Aorta (tissue), 5 donors: ENCODE measurements at places on chromosomes 2 and 18. TPM values are rescaled to one million over a fixed set of nuclear protein-coding genes. Genes with fewer than 3 reads are reported as not detected.

DNA sequence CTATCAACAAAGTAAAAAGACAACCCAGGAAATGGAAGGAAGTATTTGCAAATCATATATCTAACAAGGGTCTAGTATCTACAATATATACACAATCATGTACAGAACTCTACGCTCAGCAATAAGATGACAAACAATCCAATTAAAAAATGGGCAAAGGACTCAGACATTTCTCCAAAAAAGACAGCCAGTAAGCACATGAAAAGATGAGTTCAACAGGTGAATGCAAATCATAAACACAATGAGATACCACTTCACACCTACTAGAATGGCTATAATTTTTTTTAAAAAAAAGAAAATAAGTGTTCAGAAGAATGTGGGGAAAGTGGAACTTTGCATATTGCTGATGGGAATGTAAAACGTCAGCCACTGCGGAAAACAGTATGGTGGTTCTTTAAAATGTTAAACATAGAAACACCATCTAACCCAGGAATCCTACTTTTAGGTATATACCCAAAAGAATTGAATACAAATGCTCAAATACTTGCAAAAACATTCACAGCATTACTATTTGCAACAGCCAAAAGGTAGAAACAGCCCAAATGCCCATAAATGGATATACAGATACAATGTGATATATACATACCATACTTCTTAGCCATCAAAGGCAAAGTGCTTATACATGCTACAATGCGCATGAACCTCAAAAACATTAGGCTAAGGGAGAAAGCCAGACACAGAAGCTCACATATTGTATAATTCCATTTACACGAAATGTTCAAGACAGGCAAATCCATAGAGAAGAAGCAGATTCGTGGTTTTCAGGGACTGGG, 121.2 kb downstream of the CABYR start:
- H3K4me1 ChIP-seq: no peaks in the 10 kb centered on the region
- DNase-seq: no peak
- no peaks in the 10 kb centered on the region for H3K36me3 ChIP-seq
- H3K27ac ChIP-seq: no peak overlapping the region
- H3K27me3 ChIP-seq: no peaks in the 10 kb centered on the region

LIMS4 gene
- total RNA-seq: 16.0 TPM

DNA sequence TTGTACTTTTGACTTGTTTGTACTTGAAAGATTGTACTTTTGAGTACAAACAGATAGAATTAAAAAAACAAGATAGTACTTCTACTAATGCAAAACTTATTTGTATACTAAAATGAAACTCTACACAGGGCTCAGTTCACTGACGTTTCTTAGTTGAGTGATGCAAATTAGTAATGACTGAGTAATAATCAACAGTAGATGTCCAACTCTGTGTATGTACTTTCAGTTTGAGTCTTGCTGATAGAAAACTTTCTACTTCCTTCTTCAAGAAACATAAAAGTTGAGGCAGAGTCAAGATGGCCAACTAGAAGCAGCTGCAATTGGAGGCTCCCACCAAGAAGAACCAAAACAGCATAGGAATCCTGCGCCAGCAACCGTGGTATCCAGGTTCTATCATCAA, 585.0 kb downstream of the NR4A2 start:
- no peaks in the 10 kb centered on the region for H3K27me3 ChIP-seq
- no peak for DNase-seq
- H3K4me3 ChIP-seq: no peak overlapping the region

DNA sequence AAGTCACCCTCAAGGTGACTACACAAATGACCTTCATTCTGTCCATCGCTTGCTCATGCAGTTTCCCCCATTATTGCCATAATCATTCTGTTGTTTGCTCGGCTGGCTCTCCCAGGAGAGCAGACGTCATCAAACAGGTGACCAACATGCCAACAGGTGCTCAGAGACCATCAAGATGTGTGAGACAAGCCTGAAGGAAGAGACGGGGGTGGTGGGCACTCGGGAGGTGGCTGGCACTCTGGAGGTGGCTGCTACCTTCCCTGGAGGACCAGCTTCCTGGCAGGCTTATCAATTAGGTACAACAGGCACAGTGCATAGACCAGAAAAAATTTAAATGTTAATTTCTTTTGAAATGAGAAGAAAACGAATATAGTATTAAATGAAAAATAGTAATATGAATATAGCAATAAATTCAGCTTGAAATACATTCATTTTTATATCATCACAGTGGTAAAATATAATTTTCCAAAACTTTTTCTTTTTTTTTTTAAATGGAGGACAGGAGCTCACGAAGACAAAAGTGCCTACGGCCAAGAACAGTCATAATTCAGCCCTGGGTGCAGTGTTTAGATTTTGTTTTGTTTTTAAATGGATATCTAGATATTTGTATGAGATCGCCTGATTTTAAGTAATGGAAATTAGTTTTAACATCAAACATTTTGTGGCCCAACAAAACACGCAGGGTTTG, 16.9 kb upstream of the HAAO start:
- peak overlapping the region; percentile 86 for H3K27ac ChIP-seq
- no peaks in the 10 kb centered on the region for H3K27me3 ChIP-seq
- peak overlapping the region; percentile 95 for H3K4me3 ChIP-seq
- no peaks in the 10 kb centered on the region for H3K4me1 ChIP-seq
- H3K36me3 ChIP-seq: no peaks in the 10 kb centered on the region

DNA sequence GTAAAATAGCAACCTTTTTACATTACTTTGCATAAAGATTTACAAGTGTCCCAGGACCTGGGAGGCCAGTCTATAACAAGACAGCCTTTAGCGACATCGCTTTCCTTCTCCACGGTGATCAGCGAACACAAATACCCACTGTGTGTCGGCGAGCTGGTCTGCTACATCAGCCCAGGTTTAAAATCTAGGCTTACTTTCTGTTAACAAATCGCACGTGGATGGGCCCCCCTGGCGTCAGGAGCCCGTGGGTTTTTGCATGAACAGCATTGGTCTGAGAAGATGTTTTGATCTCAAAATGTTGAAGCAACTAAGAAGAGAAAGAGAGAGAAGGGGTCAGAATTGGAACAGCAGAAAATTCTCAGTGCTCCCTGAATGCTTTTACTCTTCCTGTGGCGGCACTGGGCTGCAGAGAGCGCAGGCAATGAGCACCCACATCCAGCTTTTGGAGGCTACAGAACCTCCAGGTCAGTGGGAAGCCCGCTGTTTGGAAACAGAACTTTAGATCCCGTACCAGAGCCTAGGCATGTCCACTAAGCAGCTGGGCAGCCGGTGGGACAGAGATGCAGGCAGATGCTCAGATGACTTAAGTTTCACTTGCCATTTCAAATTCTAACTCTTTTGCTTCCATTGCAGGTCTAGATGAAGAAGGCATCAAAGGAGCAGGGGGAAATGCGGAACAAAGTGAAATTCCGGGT, 32.9 kb downstream of the CYP27C1 start:
- H3K4me3 ChIP-seq: no peak overlapping the region
- H3K27ac ChIP-seq: no peak overlapping the region
- H3K4me1 ChIP-seq: no peaks in the 10 kb centered on the region
- peak; percentile 26 for DNase-seq
